Activated CD4-positive, alpha-beta T cell treated with anti-CD3 and anti-CD28 coated beads, Interleukin-2, amount 10 ng/mL, durations not matched to agents 24 days and 14 days (primary cell): ENCODE measurements at places on chromosomes 3 and 15. TPM values are rescaled to one million over a fixed set of nuclear protein-coding genes. Genes with fewer than 3 reads are reported as not detected.

DNA sequence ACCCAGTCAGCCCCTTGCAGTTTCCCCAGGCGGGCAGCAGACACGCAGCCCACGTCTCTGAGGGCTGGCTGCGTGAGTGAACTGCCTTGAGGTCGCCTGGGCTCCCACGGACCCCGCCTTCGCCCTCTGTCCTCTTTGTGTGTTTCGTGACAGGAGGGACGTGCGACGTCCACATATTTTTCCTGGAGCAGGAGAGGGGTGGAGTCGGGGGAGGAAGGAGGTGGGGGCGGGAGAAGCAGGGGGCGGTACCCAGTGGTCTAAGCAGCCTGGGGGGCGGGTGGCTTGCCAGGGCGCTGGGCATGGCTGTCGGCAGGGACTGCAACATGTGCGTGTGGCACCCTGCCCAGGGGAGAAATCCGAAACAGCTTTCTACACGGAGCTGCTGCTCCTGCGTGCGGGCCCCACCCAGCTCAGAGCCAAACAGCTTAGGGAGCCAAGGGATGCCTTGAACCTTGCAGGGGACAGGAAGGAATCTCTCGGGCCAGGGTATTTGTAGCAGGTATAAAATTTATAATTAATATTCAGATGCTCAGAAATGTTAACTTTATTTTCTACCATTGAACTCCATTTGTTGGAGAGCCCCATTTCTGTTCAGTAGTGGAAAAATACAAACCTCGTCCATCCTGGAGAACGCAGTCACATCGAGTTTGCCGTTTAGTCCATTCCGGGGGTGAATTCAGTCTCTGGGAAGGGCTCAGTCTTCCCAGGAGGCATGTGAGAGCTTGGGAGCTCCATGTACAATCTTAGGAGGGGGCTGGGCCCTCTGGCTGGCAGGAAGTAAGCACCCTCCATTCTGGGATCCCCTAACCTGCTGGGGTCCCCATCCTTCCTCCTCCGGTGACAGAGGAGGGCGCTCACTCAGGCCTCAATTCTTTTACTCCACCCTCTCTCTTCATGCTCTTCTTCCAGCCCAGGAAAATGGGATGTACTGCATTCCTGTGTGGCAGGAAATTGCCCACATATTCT is 79.1 kb upstream of the MEF2A start:
- H3K36me3 ChIP-seq: no peaks in the 10 kb centered on the region
- peak overlapping the region; percentile 70 for H3K4me3 ChIP-seq
- peaks cover 18% of the 10 kb centered on the region for H3K4me1 ChIP-seq
- H3K27ac ChIP-seq: no peak overlapping the region
- no peak for DNase-seq

DNA sequence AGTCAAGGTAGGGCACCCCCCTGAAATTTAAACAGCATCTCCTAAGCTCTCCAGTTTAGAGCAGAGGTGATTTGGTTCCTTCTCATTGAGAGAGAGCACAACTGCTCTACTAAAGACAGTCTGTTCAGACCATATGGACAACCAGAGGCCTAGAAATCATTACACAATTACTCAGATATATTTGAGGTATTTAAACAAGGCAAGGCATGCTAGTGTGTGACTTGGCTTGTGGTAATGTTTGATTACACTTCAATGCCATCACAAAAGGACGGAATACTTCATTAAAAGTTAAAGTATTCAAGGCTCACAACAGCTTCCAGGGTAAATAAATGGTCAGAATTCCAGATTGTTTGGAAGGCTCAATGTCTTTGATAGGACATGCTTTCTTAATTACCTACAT is 110.2 kb downstream of the LRTM1 start:
- H3K36me3 ChIP-seq: no peaks in the 10 kb centered on the region
- no peak overlapping the region for H3K27ac ChIP-seq
- DNase-seq: no peak
- no peaks in the 10 kb centered on the region for H3K27me3 ChIP-seq

Gene NRROS
- 38.2 and 39.0 TPM in 2 replicates for total RNA-seq

Gene ACAP2
- total RNA-seq: 39.1 and 40.0 TPM in 2 replicates

- H3K36me3 ChIP-seq: peaks cover 19% of the 10 kb centered on the region
- DNase-seq: no peak
- H3K4me1 ChIP-seq: peaks cover 35% of the 10 kb centered on the region
- no peaks in the 10 kb centered on the region for H3K27me3 ChIP-seq
- peak overlapping the region; percentile 50 for H3K27ac ChIP-seq
- H3K4me3 ChIP-seq: no peak overlapping the region
Observed at GRCh38 chr3:56903231-56903782, 101.6 kb upstream of the ARHGEF3 start.

Gene AP2M1
- 241 and 242 TPM in 2 replicates for total RNA-seq

GRCh38 chr15:33448961-33449606 is 138.3 kb downstream of the RYR3 start:
- H3K4me3 ChIP-seq: no peak overlapping the region
- H3K36me3 ChIP-seq: no peaks in the 10 kb centered on the region
- H3K27me3 ChIP-seq: peaks cover 11% of the 10 kb centered on the region
- H3K27ac ChIP-seq: no peak overlapping the region
- H3K4me1 ChIP-seq: no peaks in the 10 kb centered on the region

DNA sequence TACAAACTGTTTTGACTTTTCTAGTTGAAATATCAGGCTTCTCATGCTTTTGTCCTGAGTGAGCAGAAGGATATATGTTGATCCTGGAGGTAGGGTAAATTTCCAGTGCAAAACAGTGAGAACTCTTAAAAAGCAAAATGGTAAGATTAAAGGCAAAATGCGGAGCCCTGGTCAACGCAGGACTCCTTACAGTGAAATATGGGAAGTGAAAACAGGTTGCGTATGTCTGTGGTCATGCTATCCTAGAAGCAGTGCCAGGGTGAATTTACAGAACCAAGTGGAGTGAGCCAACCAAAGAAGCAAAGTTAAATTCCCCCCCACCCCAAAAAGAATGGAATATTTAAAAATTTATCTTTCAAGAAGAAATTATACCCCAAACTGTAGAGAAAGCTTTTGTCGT is 256.4 kb downstream of the NR2F2 start:
- DNase-seq: no peak
- no peaks in the 10 kb centered on the region for H3K27me3 ChIP-seq
- no peaks in the 10 kb centered on the region for H3K36me3 ChIP-seq
- H3K27ac ChIP-seq: no peak overlapping the region

Gene PLA2G4E
- total RNA-seq: not detected in 2 replicates

DNA sequence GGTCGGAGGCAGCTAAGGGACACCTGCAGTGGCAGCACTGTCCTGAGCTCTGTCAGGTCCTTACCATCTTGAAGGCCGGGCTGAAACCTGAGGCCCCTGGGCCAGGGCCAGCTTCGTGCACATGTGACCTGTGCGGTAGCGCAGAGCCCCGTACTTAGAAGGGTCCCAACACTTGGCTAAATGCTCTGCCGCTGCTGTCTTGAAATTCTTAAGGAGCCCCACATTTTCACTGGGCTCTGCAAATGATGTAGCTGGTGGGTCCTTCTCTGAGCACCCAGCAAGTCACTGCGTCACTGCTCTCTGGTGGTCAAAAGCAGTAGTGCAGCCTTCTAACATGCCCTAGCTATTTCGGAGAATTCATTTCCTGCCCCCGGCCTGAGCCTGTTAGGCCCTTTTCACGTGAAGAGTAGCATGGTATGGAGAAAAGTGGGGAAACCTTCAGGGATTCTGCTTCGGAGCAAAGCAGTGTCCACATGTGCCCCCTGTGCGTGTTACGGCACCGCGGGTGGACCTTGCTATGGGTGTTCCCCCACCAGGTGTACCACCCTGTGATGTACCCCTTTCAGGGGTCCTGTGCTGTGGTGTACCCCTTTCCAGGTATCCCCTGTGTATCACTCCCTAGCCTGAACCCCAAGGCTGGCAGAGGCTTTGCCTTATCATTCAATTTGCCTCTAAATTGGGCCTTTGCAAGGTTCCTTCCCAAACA is 79.7 kb downstream of the TMEM266 start:
- no peak overlapping the region for H3K27ac ChIP-seq
- peak; percentile 93 for DNase-seq
- H3K27me3 ChIP-seq: peaks cover 32% of the 10 kb centered on the region
- H3K36me3 ChIP-seq: no peaks in the 10 kb centered on the region
- peaks cover 4% of the 10 kb centered on the region for H3K4me1 ChIP-seq
- no peak overlapping the region for H3K4me3 ChIP-seq

DNA sequence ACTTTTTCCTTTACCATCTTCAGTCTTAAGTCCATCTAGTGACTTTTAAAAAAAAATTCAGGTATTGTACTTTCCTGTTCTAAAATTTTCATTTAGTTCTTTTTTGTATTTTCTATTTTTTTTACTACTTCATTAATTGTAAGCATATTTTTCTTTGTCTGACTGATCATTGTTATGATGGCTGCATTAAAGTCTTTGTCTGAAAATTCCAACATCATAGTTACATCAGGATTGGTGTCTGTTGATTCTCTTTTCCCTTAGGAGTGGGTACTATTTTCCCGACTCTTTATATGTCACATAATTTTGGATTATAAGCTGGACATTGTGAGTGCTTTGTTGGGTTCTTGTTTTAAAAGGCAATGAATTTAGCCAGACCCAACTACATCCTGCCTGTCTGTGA is 34.9 kb upstream of the POLR2M start:
- H3K27me3 ChIP-seq: peaks cover 44% of the 10 kb centered on the region
- H3K4me3 ChIP-seq: no peak overlapping the region
- no peaks in the 10 kb centered on the region for H3K36me3 ChIP-seq

- peak; percentile 79 for DNase-seq
- no peaks in the 10 kb centered on the region for H3K27me3 ChIP-seq
- peak overlapping the region; percentile 87 for H3K27ac ChIP-seq
- peaks cover 31% of the 10 kb centered on the region for H3K36me3 ChIP-seq
Observed at GRCh38 chr3:71127052-71127831, 456.3 kb downstream of the FOXP1 start.

GRCh38 chr3:143247073-143247472 is 127.5 kb downstream of the CHST2 start:
- DNase-seq: no peak
- no peaks in the 10 kb centered on the region for H3K4me1 ChIP-seq
- no peak overlapping the region for H3K27ac ChIP-seq
- H3K27me3 ChIP-seq: no peaks in the 10 kb centered on the region

Gene CPB1
- total RNA-seq: not detected in 2 replicates
